ENCODE measurements at places on chromosomes 7 and 10.

DNA sequence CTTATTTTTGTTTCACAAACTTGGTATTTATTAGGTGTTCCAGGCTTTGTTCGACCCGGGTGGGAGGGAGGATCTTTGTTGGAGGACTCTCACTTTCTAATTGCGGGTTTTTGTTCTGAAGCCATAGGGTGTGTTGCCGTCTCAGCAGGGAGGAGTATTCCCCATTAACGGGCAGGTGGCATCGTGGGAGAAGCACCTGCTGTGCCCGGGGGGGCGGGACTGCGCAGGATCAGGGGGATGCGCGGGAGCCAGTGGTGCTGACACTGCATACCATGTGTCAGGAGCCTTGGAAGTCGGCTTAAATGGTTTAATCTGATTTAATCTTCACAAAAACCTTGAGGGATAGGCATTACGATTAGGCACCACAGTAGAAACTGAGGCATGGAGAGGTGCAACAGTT lies 113.0 kb downstream of the MGMT start:
- DNase-seq, result no peak

GRCh38 chr10:7872041-7872442 lies 53.7 kb downstream of the TAF3 start:
- no peak for DNase-seq

GRCh38 chr7:150502519-150502918 lies 12.2 kb upstream of the GIMAP7 start:
- DNase-seq, result no peak

DNA sequence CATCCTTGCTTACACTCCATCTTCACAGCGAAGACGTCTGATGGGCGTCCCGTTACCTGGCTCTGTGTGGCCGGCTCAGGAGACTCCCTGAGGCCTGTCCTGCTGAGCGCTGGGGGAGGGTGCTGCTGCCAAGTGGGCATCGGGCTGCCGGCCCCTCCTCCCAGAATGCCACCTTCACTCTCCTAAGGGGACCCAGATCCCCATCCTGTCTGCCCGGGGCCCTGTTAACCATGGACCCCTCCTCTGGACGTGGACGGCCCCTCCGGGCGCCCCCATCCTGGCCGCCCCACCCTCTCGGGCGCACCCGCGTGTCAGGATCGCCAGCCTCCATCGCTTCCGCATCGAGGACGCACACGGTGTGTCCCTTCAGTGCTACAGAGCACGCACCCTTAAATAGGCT lies 7.3 kb upstream of the FOXL3 start:
- DNase-seq, result no peak

GRCh38 chr7:36092221-36092771 lies 60.8 kb upstream of the EEPD1 start:
- DNase-seq, result no peak

DNA sequence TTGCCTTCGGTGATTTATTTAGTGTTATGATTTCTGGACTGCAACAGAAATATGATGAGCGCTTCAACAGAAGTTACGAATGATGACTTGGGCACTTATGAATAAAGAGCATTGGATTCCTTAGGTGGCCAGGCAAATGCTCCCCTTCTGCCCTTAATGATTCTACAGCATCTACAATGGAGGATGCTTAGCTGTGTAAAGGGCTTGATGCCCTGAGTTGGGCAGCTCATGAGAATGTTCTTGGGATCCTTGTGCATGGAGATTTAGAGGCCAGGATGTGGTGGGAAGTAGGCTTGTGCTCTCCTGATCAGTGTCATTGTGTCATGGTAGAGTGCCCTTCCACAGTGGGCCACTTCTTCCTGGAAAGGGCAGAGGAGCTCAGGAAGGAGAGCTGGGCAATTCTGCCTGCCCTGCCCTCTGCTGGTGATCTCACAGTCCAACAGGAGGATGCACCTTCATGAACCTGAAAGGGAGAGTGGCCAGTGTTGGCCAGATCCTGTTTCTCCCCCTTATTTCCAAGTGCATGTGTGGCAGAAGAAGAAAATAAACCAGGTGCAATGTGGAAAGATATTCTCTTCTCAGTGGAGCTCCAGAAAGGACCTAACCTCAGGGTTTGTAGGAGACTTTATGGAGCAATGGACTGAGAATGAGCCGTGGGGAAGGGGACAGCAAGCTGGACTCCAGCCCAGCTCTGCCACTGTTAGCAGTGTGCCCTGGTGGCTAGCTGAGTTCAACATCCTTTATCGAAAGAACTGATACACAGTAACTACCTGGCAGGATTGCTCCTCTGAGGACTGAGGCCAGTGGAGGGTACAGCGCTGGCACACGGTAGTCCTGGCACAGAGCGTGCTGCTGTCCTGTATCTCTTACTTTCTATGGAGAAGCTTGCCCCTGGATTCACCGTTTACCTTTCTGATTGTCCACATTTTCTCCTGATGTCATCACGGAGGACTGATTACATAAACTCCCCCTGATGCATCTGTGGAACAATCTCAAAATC lies 182.9 kb downstream of the BMPER start:
- DNase-seq, result no peak

DNA sequence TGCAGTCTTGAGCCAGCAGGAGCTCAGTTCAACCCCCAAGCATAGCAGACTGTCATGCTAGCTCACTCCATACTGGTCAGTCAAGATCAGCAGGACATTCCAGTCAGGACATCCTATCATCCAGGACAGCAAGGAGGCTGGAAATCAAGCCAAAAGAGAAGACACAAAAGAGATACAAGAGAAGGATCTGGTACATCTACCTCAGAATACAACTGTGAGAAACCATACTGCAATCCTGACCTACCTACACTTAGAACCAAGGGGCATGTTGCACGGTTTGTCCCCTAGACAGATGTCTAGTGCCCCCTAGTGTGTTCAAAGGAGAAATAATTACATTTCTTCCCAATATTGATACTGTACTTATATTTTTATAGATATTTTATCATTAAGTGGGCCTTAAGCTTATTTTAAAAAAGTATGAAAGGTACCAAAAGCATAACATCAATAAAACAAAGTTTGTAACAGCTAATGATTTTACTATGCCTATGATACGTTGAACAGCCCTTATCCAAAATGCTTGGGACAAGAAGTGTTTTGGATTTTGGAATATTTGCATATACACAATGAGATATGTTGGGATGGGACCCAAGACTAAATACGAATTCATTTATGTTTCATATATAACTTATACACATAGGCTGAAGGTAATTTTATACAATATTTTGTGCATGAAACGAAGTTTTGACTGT lies 26.7 kb downstream of the ERCC6 start:
- DNase-seq, result no peak

DNA sequence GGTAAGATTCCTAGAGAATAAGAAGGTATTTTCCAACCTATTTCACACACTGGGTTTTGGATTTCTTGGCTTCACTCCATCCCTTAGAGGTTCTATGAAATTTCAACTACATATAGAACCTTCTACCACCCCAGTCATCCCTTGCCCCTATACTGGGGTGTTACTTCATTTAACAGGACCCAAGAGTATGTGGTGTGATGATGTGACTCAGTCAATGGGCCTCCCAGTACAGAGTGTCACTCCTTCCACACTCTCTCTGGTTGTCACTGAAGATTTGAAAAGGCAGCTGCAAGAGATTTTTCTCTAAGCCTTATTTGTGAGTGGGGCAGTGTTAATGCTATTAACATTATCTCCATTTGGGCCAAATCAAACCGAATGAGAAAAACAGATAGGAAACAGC lies 33.5 kb downstream of the FGFBP3 start:
- DNase-seq, result no peak

DNA sequence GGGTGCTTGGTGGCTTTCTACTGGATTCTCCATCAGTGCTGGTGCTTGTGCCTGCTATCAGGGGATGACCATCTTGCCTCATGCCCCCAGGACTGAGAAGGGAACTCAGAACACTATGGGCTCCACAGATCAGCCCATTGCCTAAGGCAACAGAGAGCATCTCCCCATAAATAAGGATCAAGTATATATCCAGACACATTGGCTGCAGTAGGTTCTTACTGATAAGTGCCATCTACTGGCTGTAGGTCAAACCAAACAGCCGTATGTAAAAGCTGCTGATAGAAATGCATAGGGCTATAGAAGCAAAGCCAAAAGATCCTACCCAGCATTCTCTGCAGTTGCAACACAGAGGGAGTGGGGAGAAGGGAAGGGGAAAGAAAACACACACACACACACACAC lies 153.7 kb downstream of the CDK14 start:
- DNase-seq, result no peak

- DNase-seq, result no peak
Measured at GRCh38 chr7:33869176-33869575, 36.2 kb upstream of the BMPER start.

GRCh38 chr7:55515569-55516279 lies 56.6 kb downstream of the VOPP1 start:
- no peak for DNase-seq

GRCh38 chr10:102421757-102422512 lies 1.3 kb downstream of the FBXL15 start:
- no peak for DNase-seq

- DNase-seq, result no peak
Measured at GRCh38 chr10:73110345-73110849, at the start of gene NUDT13. Gene NUDT13 (plus strand): TSS chr10:73110455. CDS start chr10:73114366, 3,911 bp downstream.

GRCh38 chr10:101050208-101051069 lies 11.3 kb upstream of the KAZALD1 start:
- DNase-seq, result no peak

- peak; percentile 91 for DNase-seq
Measured at GRCh38 chr7:103912891-103913605, 76.4 kb downstream of the RELN start.
